ENCODE measurements at places on chromosomes 2 and 18.

DNA sequence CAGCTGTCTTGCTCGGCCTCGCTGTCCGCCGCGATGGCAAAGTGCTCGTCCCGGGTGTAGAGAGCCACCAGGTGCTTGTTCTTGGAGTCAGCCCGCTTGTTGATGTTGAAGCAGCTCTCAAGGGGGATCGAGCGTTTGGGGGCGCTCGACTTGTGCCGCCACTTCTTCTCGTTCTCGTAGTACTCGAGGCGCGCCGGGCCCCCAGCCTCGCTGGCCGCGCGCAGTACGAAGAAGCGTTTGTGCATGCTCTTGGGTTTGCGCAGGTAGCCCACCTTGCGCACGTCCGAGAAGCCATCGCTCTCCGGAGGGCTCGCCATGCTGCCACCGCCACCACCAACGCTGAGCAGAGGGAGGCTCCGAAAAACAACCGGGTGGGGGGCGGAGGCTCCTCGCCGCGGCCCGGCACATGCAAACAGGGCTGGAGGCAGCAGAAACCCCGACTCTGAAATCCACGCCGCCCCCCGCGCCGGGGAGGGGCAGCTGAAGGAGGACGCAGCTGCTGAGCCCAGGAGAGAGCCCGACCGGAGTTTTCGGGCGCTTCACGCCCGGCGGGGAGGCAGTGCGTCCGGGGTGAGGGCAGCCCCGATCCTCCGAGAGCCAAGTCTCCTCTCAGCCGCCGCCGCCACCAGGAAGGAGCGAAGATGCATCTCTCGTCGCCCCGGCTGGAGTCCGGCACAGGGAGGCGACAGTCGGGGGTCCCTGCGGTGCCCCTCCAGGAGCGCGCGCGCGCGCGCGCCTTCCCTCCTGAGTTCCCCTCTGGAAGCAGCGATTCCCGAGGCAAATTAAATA lies 1.0 kb downstream of the IRS1 start:
- H3K27ac ChIP-seq = no peak overlapping the region
- peaks cover 32% of the 10 kb centered on the region for H3K4me1 ChIP-seq
- H3K36me3 ChIP-seq = no peaks in the 10 kb centered on the region
- DNase-seq = no peak
- H3K27me3 ChIP-seq = peaks cover 36% of the 10 kb centered on the region

- H3K4me3 ChIP-seq = no peak overlapping the region
- no peaks in the 10 kb centered on the region for H3K4me1 ChIP-seq
- H3K36me3 ChIP-seq = peaks cover 22% of the 10 kb centered on the region
- no peak for DNase-seq
Observed at GRCh38 chr2:45394216-45394615, 216.9 kb downstream of the SRBD1 start.

DNA sequence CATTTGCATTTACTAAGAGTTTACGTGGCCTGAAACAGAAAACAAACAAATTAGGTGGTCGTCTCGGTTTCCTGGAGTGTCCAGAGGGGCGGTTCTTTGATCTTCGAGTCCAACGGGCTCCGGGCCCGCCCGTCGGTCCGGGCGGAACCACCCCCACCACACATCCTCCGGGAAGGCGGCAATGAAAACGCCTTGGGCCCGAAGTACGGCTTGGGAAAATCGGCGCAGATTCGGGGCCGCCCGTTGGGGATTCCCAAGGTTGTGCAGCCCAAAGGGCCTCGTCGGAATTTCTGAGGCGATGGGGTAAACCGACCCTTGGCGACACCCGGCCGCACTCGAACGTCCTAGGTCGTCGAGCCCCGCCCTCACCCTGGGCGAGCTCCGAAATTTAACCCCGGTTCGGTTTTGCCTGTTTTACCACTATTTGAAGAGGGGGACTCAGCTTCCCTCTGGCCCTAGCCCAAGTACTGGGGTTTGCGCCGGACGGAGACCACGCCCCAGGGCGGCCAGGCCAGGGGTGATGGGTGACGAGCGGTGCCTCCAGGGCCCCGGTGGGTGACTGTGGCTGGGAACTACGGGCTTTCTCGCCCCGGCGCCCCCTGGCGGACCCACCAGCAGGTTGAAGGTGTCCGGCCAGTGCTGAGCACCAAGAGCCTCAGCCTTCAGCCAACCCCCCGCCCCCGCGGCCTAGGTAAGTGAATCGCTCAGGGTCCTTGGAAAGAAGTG lies 1.9 kb upstream of the CFAP53 start:
- peaks cover 32% of the 10 kb centered on the region for H3K36me3 ChIP-seq
- peak overlapping the region; percentile 50 for H3K4me3 ChIP-seq
- DNase-seq = peak; percentile 84

DNA sequence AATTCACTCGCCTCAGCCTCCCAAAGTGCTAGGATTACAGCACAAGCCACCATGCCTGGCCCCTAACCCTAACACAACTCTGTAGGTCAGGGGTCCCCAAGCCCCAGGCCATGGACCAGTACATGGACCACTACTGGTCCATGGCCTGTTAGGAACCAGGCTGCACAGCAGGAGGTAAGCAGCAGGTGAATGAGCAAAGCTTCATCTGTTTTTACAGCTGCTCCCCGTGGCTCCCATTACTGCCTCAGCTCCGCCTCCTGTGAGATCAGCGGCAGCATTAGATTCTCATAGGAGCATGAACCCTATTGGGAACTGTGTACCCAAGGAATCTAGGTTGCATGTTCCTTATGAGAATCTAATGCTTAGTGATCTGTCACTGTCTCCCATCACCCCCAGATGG lies 201.7 kb downstream of the NRP2 start:
- no peak overlapping the region for H3K4me3 ChIP-seq
- no peak for DNase-seq
- H3K4me1 ChIP-seq = peaks cover 6% of the 10 kb centered on the region
- peaks cover 10% of the 10 kb centered on the region for H3K27me3 ChIP-seq

DNA sequence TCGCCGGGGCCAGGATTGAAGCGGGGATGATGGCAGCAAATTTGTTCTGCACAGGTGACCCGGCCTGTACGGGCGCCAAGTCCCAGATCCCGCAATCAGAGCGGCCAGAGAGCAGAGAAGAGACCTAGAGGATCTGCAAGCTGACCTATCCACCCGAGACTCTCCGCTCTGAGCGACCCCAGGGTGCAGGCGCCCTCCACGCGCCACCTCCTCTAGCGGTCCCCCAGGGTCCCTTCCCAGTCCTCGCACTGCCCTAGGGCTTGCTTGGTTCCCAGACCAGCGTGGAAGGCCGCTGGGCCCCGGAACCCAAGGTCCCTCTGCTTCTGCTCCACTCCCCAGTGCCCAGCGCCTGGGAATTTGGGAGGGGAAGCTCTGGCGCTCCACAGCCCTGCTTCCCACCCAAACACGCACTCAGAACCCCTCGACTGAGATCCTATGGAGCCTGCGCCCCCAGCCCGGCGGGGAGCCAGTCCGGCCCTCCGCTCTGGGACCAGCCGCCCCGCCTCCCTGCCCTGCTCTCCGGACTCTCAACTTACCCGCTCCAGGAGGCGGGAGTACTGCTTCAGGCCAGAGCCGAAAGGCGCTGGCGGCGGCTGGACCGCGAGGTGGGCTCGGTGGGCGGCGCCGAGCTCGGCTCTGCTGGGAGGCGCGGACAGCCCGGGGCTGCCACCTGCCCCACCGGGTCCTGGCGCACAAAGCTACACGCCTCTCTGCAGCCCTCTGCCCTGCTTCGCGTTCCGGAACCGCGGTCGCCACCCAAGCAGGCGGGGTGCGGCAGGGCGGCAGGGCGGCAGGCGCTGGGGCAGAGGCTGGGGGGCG lies 3.0 kb upstream of the SIX3 start:
- H3K27me3 ChIP-seq = peaks cover 60% of the 10 kb centered on the region
- DNase-seq = no peak
- H3K4me3 ChIP-seq = no peak overlapping the region
- H3K4me1 ChIP-seq = peaks cover 36% of the 10 kb centered on the region

- H3K27me3 ChIP-seq = no peaks in the 10 kb centered on the region
- DNase-seq = peak; percentile 35
- peaks cover 60% of the 10 kb centered on the region for H3K4me1 ChIP-seq
Observed at GRCh38 chr18:46335534-46336101, 231.4 kb downstream of the HAUS1 start.

Measured in natural killer cell (primary cell).